ENCODE measurements at places on chromosomes 13 and 19. TPM values are rescaled to one million over a fixed set of nuclear protein-coding genes. Genes with fewer than 3 reads are reported as not detected.

DNA sequence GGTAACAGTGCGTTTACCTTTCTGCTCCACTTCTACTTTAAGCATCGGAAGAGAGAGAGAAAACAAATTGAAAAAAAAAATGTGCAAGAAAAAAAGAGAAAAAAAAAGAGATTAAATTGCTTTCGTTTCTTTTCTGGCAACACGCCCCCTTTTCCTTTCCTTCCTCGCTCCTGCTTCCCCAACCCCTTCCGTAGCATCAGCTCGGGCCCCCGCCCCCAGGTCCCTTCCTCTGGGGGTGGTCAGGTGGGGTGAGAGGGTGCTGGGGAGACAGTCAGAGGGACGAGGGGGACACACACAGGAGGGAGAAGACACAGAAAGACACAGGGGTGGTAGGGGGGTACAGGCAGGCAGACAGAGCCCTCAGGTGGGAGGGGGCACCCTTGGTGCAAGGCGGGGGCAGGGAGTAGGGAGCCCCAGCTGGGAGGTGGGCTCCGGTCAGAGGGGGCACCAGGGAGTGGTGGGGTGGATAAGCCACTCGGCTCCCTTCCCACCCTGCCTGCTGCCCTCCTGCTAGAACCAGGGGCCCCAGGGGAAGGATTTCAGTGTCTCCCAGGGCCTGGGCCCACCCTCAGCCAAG lies 30.7 kb upstream of the ASF1B start:
- DNase-seq: no peak
- H3K27me3 ChIP-seq: no peaks in the 10 kb centered on the region
- H3K27ac ChIP-seq: peak overlapping the region; percentile 68
- H3K4me1 ChIP-seq: peaks cover 18% of the 10 kb centered on the region
- peak overlapping the region; percentile 64 for H3K4me3 ChIP-seq
- H3K36me3 ChIP-seq: peaks cover 16% of the 10 kb centered on the region

- H3K27ac ChIP-seq: no peak overlapping the region
- DNase-seq: no peak
- no peak overlapping the region for H3K4me3 ChIP-seq
Measured at GRCh38 chr19:29217616-29218015, 4.7 kb upstream of the UQCRFS1 start.

DNA sequence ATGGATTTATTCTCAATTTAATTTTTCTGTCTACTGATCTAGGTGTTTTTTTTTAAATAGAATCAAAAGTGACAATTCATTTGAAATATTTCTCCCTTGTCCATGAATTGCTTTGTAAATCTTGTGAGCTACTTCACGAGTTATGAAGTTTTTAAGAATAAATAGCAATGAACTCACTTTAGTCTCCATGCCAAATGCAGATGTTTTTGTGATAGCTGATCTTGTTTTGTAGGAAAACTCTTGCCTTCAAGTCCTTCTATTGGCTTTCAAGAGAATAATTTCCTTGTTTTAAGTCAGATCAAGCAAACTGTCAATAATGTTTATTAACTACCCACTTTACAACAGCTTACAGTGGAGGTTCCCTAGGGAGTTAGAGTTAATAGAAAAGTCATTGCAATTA lies 99.8 kb downstream of the ITGBL1 start:
- H3K4me3 ChIP-seq: no peak overlapping the region

GRCh38 chr19:5799247-5800241 lies 5.3 kb upstream of the NRTN start:
- H3K27me3 ChIP-seq: peaks cover 25% of the 10 kb centered on the region
- H3K4me3 ChIP-seq: no peak overlapping the region
- H3K4me1 ChIP-seq: peaks cover 21% of the 10 kb centered on the region
- DNase-seq: no peak

GRCh38 chr19:51150627-51151026 lies 8.5 kb downstream of the SIGLEC7 start:
- H3K27ac ChIP-seq: no peak overlapping the region
- DNase-seq: no peak
- no peak overlapping the region for H3K4me3 ChIP-seq

DNA sequence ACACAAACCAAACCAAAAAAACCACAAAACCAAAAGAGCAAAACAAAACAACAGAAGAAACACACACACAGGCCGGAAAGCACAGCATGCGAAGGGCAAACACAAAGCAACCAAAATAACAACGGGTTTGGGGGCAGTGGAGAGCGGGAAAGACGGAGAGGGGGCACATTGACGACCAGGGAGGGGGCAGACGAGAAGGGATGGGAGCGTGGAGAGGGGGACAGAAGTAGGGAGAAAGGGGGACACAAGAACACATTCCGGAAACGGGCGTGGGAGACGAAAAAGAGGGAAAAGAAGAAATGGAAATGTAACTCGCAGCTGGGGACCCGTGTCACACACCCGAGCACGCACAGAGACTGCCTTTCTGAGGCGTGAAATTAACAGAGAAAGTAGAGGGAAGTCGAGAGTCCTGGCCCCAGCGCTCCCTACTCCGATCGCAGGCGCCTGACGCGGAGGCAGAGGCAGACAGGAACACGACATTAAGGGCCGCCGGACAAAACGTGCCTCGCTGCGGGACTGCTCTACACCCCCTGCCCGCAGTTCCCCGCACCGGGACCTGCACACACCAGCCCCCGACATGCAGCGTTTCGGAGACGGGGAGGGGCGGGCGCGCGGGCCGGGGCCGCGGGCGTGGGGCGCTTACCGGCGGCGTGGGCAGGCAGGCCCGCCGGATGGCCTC lies 652 bp downstream of the POU4F1 start:
- DNase-seq: peak; percentile 34
- peaks cover 80% of the 10 kb centered on the region for H3K27me3 ChIP-seq
- H3K4me1 ChIP-seq: peaks cover 18% of the 10 kb centered on the region
- peak overlapping the region; percentile 47 for H3K27ac ChIP-seq
- H3K36me3 ChIP-seq: no peaks in the 10 kb centered on the region
- H3K4me3 ChIP-seq: peak overlapping the region; percentile 70

GRCh38 chr13:101049166-101049850 lies 367.0 kb downstream of the NALCN start:
- no peaks in the 10 kb centered on the region for H3K27me3 ChIP-seq
- no peaks in the 10 kb centered on the region for H3K4me1 ChIP-seq
- DNase-seq: no peak
- no peak overlapping the region for H3K27ac ChIP-seq
- H3K36me3 ChIP-seq: no peaks in the 10 kb centered on the region
- no peak overlapping the region for H3K4me3 ChIP-seq

GRCh38 chr19:41706741-41707501 lies 1.5 kb upstream of the CEACAM5 start:
- no peaks in the 10 kb centered on the region for H3K36me3 ChIP-seq
- peaks cover 38% of the 10 kb centered on the region for H3K27me3 ChIP-seq
- peak; percentile 80 for DNase-seq
- H3K27ac ChIP-seq: no peak overlapping the region
- H3K4me1 ChIP-seq: no peaks in the 10 kb centered on the region

DNA sequence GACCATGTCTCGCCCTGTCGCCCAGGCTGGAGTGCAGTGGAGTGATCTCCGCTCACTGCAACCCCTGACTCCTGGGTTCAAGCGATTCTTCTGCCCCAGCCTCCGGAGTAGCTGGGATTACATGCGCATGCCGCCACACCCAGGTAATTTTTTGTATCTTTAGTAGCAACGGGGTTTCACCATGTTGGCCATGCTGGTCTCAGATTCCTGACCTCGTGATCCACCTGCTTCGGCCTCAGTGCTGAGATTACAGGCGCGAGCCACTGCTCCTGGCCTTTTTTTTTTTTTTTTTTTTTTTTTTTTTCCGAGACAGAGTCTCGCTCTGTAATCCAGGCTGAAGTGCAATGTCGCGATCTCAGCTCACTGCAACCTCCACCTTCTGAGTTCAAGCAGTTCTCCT lies 4.9 kb upstream of the KEAP1 start:
- H3K36me3 ChIP-seq: no peaks in the 10 kb centered on the region
- DNase-seq: no peak
- H3K4me1 ChIP-seq: peaks cover 17% of the 10 kb centered on the region
- no peak overlapping the region for H3K4me3 ChIP-seq
- H3K27me3 ChIP-seq: peaks cover 4% of the 10 kb centered on the region

DNA sequence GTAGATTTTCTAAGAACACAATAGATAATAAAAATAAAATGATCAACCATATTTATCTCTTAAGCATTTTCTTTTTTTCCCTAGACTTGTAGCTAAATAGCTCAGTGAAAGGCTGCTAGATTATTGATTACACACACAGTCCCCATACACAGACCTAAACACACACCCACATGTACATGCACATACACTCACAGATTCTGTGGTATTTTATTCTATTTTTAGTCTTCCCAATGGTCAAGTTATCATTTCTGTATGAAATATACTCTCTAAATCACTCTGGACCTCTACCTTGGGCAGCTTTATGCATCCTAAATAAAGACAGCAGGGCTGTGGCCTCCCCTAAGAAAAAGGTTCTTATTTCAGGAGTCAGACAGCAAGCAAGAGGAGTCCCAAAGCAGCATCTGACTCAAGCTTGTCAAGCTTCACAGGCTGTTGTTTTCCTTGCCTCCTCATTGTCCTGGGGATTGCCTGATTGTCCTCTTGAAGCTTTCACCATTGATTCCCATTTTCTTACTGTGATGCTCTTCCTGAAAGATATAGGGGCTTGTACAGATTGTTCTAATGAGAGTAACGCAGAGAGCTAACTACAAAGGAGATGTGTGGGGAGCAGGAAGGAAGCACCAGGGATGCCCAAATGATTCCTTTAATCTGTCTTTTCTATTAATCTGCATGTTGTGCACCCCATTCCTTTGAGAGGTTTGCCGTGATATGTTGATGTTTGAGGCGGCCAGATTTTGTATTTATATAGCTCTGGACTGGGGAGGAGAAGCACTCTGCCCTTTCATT lies 986.5 kb downstream of the PCDH17 start:
- DNase-seq: no peak
- no peaks in the 10 kb centered on the region for H3K36me3 ChIP-seq
- H3K4me1 ChIP-seq: no peaks in the 10 kb centered on the region
- no peaks in the 10 kb centered on the region for H3K27me3 ChIP-seq
- H3K4me3 ChIP-seq: no peak overlapping the region

GRCh38 chr13:76885203-76886004 lies 801 bp downstream of the KCTD12 start:
- H3K27ac ChIP-seq: peak overlapping the region; percentile 86
- peaks cover 19% of the 10 kb centered on the region for H3K27me3 ChIP-seq
- peaks cover 22% of the 10 kb centered on the region for H3K4me1 ChIP-seq
- peaks cover 9% of the 10 kb centered on the region for H3K36me3 ChIP-seq

- no peak overlapping the region for H3K27ac ChIP-seq
- DNase-seq: no peak
- no peaks in the 10 kb centered on the region for H3K36me3 ChIP-seq
- H3K4me1 ChIP-seq: no peaks in the 10 kb centered on the region
Measured at GRCh38 chr13:20547479-20547908, 19.5 kb upstream of the IFT88 start.

- no peak overlapping the region for H3K4me3 ChIP-seq
- H3K27ac ChIP-seq: no peak overlapping the region
- DNase-seq: no peak
- H3K4me1 ChIP-seq: peaks cover 7% of the 10 kb centered on the region
Measured at GRCh38 chr13:83884141-83884540, 1.9 kb upstream of the SLITRK1 start.

DNA sequence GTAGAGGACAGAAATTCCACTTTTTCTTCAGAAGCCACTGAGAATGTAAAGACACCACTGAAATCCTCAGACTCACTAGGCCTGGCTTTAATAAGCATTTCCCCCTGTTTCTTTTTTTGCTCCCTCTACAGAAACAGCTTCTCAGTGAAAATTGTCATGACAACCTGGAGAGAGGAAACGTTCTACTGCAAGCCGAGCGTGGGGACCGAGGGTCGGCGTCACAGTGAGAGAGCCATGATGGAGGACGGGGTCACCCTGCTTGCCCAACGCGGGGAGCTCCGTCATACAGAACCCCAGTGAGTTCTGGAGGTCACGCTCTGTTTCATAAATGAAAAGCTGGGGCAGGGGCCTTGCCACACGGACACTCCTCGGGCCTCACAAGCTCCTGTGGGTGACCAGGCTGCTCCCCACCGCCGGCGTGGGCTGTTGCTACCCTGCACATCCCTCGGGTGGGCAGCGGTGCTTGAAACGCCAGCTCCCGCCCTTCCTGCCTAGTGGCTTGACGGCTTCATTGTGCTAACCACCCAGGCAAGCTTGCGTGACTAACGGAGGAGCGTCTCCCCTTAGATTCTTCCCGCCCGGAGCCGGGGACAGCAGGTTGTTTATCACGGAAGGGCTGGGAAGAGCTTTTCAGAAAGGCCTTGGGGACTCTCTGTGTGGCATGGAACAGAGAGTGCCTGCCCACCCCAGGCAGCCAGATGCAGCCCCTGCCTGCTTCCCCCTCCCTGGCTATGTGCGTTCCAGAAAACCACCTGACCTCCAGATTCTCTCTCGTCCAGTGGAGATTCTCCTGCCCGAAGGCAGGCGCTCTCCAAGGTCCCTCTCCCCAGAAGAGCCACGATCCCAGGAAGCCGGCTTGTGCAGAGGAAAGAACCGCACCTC lies 153.6 kb downstream of the KATNAL1 start:
- no peak for DNase-seq
- H3K27ac ChIP-seq: no peak overlapping the region
- H3K4me3 ChIP-seq: no peak overlapping the region
- H3K36me3 ChIP-seq: no peaks in the 10 kb centered on the region

GRCh38 chr19:17209126-17210036 lies 5.8 kb upstream of the USE1 start:
- peaks cover 34% of the 10 kb centered on the region for H3K36me3 ChIP-seq
- H3K4me3 ChIP-seq: no peak overlapping the region
- peaks cover 14% of the 10 kb centered on the region for H3K4me1 ChIP-seq
- peak; percentile 72 for DNase-seq
- H3K27ac ChIP-seq: peak overlapping the region; percentile 66
- H3K27me3 ChIP-seq: no peaks in the 10 kb centered on the region

DNA sequence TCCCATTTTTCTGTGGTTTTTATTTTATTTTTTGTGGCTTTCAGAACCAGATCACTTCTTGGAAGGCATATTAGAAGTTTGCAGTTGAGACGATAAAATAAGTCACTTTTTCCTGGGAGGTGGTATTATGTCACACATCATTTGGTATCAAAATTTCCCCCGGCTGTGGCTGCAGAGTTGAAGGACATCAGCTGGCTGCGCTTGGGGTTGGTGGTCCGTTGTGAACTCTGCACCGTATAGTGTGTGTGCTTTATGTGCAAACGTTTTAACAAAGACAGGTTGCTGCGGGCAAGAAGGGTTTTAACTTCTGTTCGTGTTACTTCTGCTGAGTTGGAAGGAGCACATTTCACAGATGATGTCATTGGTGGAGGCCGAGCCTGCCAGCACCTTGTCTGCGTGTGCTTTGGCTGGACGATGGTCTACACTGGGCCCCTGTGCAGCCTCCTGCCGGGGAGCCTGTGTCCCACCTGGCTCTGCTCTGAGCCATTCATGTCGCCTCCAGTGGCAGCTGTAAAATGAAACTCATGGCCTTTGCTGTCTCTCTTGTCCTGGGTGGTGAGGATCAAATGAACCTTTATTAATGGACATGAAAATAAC lies 9.6 kb downstream of the ATP11A start:
- DNase-seq: no peak
- H3K27me3 ChIP-seq: no peaks in the 10 kb centered on the region
- peaks cover 28% of the 10 kb centered on the region for H3K4me1 ChIP-seq
- no peak overlapping the region for H3K27ac ChIP-seq
- H3K36me3 ChIP-seq: no peaks in the 10 kb centered on the region

- H3K4me1 ChIP-seq: no peaks in the 10 kb centered on the region
- H3K27ac ChIP-seq: no peak within 1 kb of the TSS
- no peak within 1 kb of the TSS for H3K4me3 ChIP-seq
- no peak for DNase-seq
- no peaks in the 10 kb centered on the region for H3K36me3 ChIP-seq
- no peaks in the 10 kb centered on the region for H3K27me3 ChIP-seq
Measured at GRCh38 chr19:44942067-44942571, at the start of gene APOC4. APOC4 (plus strand) TSS chr19:44942237; CDS start chr19:44942278, 41 bp downstream.

The OR4F17 gene
- not detected for total RNA-seq

The SERPINE3 gene
- not detected for total RNA-seq

The KIR3DL1 gene
- 0.14 TPM for total RNA-seq

The POSTN gene
- total RNA-seq: not detected

The SIGLEC5 gene
- total RNA-seq: not detected

The FCGBP gene
- 4.8 TPM for total RNA-seq

The ERICH6B gene
- total RNA-seq: not detected

The RASIP1 gene
- total RNA-seq: 1.2 TPM
